Pulmonary artery endothelial cell (primary cell): ENCODE measurements at places on chromosomes 2 and 18.
A peak's percentile ranks its signal among the peaks of the same experiment; 100 is the strongest.

DNA sequence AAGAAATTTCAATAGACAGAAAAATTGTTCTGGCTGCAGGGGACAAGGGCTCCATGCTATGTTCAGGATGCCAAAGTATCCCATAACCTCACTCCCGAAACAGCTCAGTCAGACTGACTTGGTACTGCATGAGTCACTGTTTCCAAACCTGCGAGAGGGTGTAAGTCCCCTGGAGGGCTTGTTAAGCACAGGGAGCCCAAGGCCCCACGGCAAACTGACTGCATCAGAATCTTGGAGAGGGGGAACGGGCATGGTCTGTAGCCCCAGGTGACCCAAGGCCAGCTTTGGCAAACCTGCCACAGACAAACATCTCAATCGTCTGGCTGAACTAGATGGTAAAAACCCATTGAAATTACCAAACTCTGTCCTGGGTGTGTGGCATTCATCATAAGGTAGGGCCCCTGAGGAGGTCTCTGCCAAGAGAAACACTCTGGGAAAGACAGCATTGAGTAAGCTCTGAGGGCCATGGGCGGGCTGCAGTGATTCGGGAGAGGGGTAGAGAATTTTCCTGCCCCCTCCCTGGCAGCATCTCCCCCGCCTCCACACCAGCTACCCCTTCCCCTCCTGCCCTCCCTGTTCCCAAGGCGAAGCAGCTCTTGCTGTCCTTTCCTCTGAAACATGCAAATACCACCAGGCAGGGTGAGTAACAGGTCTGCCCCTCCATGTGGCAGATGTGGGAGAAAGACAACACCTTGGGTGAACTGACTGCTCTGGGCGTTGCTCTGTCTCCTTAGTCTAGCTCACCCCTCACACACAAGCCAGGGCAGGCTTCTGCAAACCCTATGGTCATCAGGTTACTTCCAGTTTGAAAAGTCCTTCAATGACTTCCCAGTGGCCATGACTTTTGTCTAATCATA is 274.7 kb upstream of the SIX2 start:
- DNase-seq: no peak

- DNase-seq: no peak
These were observed 478 bp downstream of the CLHC1 start for GRCh38 chr2:55231546-55232083.

GRCh38 chr2:98555696-98556095 is 52.6 kb downstream of the COA5 start:
- DNase-seq: no peak

GRCh38 chr2:40690036-40690435 is 238.1 kb upstream of the SLC8A1 start:
- DNase-seq: no peak

DNA sequence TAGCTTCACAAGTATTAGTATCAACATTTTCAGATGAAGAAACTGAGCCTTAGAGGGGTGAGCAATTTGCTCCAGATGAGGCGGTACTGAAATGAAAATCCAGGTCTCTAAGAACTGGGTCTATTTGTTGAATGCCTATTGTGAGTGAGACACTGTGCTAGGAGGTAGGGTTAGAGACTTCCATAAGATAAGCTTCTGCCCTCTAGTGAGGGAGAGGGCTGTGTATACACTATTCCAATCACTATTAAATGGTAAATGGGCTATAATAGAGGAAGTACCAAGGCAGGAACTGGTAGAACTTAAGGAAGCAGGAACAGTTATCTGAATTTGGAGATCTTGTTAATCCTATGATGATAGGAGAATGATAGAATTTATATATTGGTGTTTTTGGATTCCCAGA is 23.6 kb upstream of the GLS start:
- DNase-seq: no peak

- peak; percentile 79 for DNase-seq
These were observed 8.7 kb upstream of the TXNDC2 start for GRCh38 chr18:9876867-9877654.

GRCh38 chr2:139067874-139068273 is 287.7 kb upstream of the NXPH2 start:
- DNase-seq: no peak

DNA sequence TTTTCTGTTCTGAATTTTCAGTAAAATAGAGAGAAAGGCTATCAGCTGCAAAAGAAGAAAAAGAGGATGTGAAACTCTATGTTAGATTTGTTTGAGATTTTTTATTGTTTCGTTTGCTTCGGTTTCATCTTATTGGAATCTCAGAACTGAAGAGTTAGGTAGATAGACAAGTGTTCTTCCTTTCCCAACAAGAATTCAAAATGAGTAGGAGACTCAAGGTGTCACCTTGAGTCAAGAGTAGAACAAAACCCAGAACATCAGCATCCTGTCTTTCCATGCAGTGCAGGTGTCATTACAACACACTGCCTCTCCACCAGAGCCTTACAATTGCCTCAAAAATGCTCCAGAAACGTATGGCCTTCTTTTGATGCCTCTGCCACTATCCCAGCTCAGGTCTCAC is 21.1 kb downstream of the NBAS start:
- DNase-seq: no peak

DNA sequence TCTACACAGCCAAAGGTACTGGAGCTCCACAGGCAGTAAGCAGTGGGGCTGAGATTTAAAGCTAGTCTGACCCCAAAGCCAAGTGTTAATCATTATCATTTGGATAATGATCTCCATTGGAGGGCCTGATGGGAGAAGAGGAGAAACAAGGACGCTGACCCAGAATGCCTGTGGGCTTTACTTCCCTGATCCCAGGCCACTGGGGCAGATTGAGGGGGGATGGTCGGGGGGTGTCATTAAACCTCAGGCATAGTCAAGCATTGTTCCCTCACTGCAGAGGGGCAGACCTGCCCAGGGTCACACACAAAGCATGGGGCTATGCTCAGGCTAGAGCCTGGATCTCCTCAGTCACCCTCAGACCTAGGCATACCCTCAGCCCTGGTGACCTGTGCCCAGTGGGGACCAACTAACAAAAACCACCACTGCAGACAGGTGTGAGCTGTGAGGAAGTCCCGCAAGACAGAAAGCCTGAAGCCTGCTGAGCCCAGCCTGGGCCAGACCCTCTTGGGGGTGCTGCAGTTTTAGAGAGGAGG is 53.4 kb downstream of the SDC1 start:
- DNase-seq: no peak

- no peak for DNase-seq
These were observed 89.1 kb downstream of the TMEM182 start for GRCh38 chr2:102850888-102851287.

DNA sequence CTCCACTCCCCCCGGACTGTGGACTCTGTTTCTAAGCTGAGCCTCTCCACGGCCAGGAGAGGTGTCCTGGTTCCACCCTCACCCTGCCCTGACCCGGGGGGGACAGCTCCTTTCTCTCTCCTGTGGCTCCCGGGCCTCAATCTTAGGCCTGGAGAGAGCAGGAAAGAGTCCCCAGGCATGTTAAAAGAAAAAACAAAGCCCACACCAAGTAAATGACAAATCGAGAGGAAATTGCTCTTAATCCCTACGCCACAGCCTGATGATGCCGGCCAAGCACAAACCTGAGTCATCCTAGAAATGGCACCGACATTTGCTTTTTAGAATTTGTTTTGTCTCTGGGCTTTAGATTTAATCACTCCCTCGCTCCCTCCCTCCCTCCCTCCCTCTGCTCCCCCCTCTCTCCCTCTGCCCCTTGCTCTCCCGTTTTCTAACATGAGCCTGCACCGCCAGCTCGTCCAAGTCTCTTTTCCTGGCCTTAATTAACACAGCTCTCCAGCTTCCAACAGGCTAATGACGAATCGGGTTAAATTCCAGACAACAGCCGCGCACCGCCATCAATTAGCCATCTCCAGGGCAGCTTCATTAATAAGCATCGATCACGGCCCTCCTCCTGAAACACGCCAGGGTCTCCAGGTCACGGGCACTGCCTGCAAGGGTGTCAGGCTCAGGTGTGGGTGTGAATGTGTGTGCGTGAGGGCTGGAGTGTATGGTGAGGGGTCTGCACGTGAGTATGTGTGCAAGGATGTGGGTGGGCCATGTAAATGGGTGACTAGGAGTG is 230.8 kb downstream of the CELF4 start:
- DNase-seq: no peak

- DNase-seq: no peak
These were observed 484.0 kb upstream of the ID2 start for GRCh38 chr2:8197825-8198224.

- DNase-seq: no peak
These were observed 2.8 kb downstream of the CAPN10 start for GRCh38 chr2:240589375-240589774.

GRCh38 chr2:215736653-215737290 is 276.6 kb downstream of the MREG start:
- no peak for DNase-seq

- no peak for DNase-seq
These were observed 27.0 kb upstream of the CASP8 start for GRCh38 chr2:201233192-201233811.

- peak; percentile 83 for DNase-seq
These were observed 115.4 kb downstream of the PXDN start for GRCh38 chr2:1628893-1629292.
